ENCODE measurements at places on chromosomes 1 and 21.

DNA sequence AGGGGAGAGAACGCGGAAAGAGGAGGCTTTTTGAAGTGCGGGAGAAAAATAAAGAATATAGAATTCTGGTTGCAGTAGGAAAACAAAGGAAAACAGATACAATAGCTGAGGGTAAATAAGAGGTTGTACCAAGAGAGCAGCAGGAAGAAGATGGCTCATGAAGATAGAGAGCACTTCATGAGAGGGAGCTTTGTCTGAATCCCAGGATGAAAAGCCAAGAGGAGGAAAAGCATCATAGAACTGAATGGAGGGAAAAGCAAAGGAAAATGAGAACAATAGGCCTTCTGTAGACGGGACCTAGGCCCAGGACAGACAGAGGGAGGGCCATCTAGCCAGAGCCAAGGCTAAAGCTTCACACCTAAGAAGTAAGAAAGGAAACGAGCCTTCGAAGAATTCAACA lies 49.5 kb downstream of the ATP6V1G3 start:
- no peak for DNase-seq

- no peak for DNase-seq
Observed at GRCh38 chr1:225493591-225494246, 65.9 kb upstream of the LBR start.

- DNase-seq, result no peak
Observed at GRCh38 chr1:32992489-32993323, 28.1 kb upstream of the RNF19B start.

DNA sequence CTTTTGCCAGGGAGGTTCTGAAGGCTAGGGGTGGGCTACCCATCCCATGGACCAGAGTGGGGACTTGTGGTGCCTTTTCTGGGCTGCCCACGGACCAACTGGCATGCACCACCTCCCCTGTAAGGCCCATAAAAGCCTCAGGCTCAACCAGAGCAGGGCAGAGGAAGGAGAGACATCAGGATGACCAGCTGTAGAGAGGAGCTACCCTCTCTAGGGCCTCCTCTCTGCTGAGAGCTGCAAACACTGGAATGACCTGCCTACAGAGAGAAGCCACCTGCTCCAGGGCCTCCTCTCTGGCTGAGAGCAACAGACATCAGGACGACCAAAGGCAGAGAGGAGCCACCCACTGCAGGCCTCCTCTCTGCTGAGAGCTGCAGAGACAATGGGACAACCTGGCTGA lies 140.9 kb downstream of the EIF4G3 start:
- no peak for DNase-seq

DNA sequence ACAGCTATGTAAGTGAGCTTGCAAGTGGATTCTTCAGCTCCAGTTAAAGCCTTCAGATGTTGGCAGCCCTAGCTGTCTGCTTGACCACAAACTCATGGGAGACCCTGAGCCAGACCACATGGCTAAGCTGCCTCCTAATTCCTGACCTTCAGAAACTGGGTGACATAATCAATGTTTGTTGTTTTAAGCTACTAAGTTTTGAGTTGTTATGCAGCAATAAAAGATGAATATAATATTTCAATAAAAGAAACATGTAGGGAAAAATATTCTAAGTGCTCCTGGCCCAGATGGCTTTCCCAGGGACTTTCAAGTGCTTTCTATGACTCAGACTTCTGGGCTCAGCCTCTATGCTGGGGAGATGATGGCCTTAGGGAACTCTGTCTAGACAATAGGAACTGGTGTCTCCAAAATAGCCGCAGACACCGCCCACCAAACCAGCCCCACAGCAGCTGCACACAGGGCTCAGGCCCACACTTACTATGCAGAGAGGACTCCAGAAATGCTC lies 20.3 kb upstream of the AZIN2 start:
- DNase-seq, result no peak

GRCh38 chr1:26994787-26995517 lies 1.5 kb downstream of the TRNP1 start:
- DNase-seq, result no peak

- DNase-seq, result no peak
Observed at GRCh38 chr21:42356650-42357049, 5.9 kb upstream of the TFF2 start.

DNA sequence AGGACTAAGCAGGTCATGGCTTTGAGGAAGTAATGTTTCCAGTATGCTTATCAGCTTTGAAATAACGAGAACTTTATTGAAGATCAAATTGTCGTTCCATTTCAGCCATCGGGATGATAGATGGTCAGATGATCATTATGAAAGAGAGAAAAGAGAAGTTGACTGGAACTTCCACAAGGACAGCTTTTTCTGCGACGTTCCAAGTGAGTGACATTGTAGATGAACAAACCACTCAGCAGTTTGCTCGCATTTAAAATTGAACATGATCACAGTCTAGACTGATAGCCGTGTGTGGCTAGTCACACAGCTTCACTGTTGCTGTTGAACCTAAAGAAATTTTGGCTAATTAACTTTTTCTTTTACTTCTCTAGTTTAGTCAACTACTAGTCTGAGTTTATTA lies 151.1 kb downstream of the TLR5 start:
- no peak for DNase-seq

DNA sequence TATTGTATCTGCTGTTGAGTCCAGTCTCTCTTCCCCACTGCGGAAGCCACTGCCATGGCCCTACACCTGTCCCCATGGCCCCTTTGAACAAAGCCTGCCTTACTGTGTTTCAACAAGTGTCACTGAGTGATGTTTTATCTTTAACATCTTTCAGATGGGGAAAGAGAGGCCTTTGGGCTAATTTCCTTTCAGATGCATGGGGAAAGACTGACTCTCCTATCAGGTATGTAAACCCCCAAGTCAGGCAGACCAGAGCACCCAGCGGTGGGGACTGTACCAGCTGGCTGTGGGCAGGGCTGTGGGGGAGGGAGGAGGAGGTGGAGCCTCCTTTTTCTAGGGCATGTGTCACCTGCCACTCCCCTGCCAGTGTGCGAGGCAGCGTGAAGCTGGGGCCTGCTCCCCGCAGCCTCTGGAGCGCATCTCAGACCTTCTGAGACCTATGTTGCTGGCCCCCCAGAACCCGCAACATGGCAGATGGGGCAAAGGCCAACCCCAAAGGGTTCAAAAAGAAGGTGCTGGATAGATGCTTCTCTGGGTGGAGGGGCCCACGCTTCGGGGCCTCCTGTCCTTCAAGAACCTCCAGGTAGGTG lies at the start of gene PLA2G2F:
PLA2G2F (plus strand) TSS at position 363 of the 590 bp plus-strand sequence; CDS start at position 468, 105 bp downstream.
- DNase-seq, result no peak

DNA sequence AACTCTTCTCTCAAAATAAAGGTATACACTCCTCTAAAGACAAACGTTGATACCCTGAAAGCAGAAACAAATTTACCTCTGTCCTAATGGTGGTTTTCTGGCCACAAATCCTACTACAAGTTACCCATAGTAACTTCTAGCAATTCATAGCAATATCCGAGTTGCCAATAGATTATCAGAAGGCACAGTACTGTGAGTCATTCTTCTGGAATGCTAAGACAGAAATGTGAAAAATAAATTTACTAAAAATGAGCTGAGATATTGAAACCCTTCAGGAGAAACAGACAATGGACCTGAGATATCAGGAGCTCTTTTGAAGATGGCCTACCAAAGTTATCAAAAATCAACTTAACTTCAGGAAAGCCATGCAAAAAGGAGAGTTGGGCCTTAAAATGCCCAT lies 715.0 kb upstream of the ADAMTS5 start:
- DNase-seq, result no peak

DNA sequence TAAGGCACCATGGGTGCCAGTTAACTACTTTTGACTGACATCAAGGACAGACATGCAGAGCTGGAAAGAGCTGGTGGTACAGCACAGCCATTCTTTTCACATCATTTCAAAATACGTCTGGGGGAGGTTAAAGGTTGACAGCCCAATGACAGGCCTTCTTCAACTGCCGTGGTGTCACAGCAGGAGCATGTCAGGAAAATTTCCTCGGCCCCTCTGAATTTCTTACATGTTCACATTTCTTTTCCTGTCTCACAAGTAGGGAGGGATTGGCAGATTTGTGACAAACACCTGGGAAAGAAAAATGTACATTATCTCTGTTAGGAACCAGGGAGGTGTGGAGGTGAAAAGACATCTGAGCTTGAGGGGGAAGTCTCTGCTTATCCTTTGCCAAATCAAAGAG lies 279.1 kb downstream of the SPATA17 start:
- DNase-seq, result no peak

DNA sequence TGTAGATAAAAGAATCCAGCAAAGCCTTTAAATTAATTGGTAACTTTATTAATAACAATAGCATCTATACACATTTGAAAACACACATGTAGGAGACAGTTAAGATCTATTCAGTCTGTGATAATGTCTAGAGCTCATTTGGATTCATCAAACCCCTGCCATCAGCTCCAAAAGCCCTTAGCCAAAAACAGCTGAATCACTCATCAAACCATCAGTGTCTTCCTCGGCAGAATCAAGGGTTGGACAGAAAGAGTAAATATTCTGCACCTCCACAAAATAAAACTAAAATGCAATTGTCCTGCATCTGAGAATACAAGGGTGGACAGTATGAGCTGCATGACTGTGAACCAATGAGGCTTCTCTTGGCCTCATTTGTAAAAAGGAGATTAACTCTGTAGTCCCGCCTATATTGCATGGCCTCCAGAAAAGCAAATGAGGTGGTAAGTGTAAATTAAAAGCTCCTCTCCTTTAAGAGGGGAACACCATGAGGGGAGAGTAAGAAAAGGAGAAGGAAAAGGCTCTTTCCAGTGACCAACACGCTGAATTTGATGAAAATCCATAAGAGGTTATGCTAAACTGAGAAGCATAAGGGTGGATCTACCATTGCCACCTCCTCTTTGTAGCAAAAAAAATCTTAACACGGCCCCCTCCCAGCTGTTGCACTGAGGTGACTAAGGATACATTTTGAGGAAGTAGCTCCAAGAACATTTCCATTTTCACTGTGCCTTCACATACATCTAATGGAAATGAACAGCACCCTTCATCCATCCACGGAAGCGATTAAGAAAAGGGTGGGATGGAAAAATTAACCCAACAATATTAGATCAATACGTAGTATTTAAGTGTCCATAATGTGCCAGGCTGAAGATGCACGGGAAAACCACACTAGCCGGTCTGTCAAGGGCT lies 14.7 kb upstream of the BOLA1 start:
- DNase-seq, result no peak

DNA sequence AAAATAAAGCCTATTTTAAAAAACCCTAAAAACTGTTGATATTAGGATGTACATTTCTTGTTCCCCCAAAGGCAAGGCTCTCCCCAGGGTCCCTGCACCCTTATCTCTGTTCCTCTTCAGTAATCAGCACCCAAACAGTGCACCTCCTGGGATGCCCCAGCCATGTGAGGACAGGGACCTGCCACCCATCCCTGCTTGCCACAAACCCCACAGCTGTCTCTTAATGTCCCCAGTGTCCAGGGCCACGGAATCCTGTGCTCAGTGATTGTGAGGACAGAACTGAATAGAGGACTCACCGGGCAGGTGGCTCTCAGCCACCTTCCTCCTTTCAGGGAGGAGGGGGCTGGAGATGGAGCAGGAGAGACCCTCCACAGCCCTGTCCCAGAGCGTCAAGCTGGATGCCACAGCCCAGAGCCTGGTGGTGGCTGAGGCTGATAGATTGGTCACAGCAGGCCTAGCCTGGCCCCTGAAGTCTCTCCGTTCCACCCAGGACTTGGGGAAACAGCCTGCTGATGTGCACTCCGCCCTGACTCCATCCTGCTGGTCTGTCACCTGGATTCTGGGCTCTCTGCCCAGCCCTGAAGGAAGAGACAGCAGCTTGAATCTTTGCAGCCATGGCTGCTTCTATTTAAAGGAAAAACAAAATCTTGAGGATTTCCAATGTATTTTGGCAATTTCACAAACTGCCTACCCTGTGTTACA lies 23.1 kb downstream of the RNF187 start:
- no peak for DNase-seq
